ENCODE measurements at places on chromosomes 2 and 18. TPM values are rescaled to one million over a fixed set of nuclear protein-coding genes. Genes with fewer than 3 reads are reported as not detected.

Gene SAG
- total RNA-seq = not detected

Gene CD207
- total RNA-seq = 1.7 TPM

Gene FTCDNL1
- total RNA-seq = 1.2 TPM

- peak overlapping the region; percentile 47 for H3K27ac ChIP-seq
- H3K4me1 ChIP-seq = no peaks in the 10 kb centered on the region
- peak overlapping the region; percentile 37 for H3K4me3 ChIP-seq
- no peaks in the 10 kb centered on the region for H3K27me3 ChIP-seq
- H3K36me3 ChIP-seq = no peaks in the 10 kb centered on the region
Observed at GRCh38 chr2:1373830-1374229, 39.4 kb upstream of the TPO start.

DNA sequence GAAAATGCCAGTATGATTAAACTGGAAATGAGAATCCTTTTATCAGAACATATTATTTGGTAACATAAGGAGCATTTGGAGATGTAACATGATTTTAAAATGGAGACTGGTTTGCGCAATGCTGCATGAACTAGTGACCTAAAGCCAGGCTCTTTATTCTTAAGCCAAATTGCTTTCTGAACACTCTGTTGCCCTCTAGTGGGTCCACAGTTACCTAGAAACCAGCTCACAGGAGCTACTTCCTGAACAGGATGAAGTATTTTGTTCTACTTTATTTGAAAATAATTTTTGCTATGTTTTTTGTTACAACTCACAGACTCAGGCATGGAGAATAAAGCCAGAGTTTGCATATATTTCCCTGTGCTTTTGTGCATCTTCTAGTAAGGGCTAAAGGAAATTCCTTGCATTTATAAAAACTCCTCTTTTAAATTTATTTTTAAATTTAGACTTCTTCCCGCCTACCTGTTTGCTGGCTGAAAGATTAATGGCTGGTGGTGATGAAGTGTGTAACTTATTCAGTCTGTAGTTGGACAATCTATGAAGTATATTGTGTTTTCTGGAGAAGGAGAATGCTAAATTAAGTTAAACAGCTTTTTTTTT lies 146.7 kb downstream of the PARD3B start:
- H3K36me3 ChIP-seq = no peaks in the 10 kb centered on the region
- H3K4me1 ChIP-seq = peaks cover 40% of the 10 kb centered on the region
- H3K4me3 ChIP-seq = no peak overlapping the region
- no peak overlapping the region for H3K27ac ChIP-seq
- no peak for DNase-seq

DNA sequence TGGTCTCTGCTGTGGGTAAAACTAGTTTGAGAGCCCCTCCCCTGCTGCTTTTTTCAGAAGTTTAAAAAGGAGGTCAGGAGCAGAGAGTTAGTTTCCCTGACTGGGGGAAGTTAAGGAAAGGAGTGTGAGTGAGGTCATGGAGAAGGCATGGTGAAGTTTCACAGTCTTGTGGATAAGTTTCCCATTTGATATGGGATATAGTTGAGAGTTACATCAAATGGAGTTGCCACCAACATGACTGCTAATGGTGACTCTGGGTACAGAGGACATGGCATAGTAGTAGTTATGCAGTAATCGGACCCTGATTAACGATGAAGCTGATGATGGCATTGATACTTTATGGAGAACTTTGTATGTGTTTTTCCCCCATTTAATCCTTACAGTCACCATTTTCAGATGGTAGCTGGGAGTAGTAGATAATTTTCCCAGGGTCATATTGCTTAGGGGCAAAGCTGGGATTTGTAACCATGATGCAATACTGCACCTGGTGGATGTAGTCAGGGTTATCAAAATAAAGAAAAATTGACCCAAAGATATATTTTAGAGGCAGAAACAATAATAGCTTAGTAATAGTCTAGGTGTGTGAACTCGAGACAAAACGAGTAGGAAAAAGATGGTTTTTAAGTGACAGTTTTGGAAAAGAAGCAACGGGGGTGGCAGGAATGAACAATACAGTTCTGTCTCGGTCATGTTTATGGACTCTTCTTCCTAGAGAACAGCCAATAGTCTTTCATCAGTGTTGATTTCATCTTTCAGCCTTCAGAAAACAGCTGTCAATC lies 74.6 kb downstream of the FMNL2 start:
- no peak overlapping the region for H3K4me3 ChIP-seq
- no peaks in the 10 kb centered on the region for H3K36me3 ChIP-seq
- H3K27me3 ChIP-seq = no peaks in the 10 kb centered on the region
- H3K4me1 ChIP-seq = peaks cover 47% of the 10 kb centered on the region
- H3K27ac ChIP-seq = no peak overlapping the region

GRCh38 chr2:3769766-3770165 lies 66.4 kb downstream of the DCDC2C start:
- H3K27ac ChIP-seq = no peak overlapping the region
- no peak for DNase-seq
- H3K27me3 ChIP-seq = no peaks in the 10 kb centered on the region
- H3K4me1 ChIP-seq = no peaks in the 10 kb centered on the region
- no peak overlapping the region for H3K4me3 ChIP-seq
- H3K36me3 ChIP-seq = no peaks in the 10 kb centered on the region

GRCh38 chr2:112891385-112891831 lies 19.6 kb upstream of the IL37 start:
- DNase-seq = peak; percentile 60
- no peaks in the 10 kb centered on the region for H3K36me3 ChIP-seq
- H3K27me3 ChIP-seq = no peaks in the 10 kb centered on the region
- H3K27ac ChIP-seq = no peak overlapping the region

- no peak for DNase-seq
- no peaks in the 10 kb centered on the region for H3K4me1 ChIP-seq
- no peak overlapping the region for H3K4me3 ChIP-seq
- no peak overlapping the region for H3K27ac ChIP-seq
- no peaks in the 10 kb centered on the region for H3K36me3 ChIP-seq
Observed at GRCh38 chr2:70816726-70817125, 3.7 kb downstream of the CLEC4F start.

DNA sequence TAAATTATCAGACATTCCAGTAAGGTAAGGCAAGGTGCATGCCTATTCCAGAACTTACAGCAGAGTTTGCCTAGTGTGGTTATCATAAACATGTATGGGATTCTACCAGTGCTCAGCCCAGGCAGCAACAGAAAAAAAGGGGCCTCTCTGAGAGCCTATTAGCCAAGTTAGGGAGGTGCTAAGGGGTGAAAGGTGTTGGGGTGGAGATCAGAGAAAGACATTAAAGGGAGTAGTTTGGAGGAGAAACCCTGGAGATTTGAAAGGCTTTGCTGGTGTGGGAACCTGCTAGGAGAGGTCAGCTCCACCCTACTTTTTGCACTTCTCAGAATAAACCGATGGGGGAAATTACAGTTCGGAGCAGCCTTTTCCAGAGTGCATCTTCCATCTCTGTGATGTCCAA lies 2.9 kb downstream of the ARPC2 start:
- no peak overlapping the region for H3K4me3 ChIP-seq
- DNase-seq = no peak
- no peaks in the 10 kb centered on the region for H3K27me3 ChIP-seq
- H3K27ac ChIP-seq = no peak overlapping the region
- peaks cover 10% of the 10 kb centered on the region for H3K36me3 ChIP-seq
- peaks cover 78% of the 10 kb centered on the region for H3K4me1 ChIP-seq

- no peaks in the 10 kb centered on the region for H3K36me3 ChIP-seq
- no peaks in the 10 kb centered on the region for H3K4me1 ChIP-seq
- H3K4me3 ChIP-seq = no peak overlapping the region
- no peak overlapping the region for H3K27ac ChIP-seq
- no peak for DNase-seq
- no peaks in the 10 kb centered on the region for H3K27me3 ChIP-seq
Observed at GRCh38 chr2:6080932-6081753, 389.0 kb downstream of the SOX11 start.

DNA sequence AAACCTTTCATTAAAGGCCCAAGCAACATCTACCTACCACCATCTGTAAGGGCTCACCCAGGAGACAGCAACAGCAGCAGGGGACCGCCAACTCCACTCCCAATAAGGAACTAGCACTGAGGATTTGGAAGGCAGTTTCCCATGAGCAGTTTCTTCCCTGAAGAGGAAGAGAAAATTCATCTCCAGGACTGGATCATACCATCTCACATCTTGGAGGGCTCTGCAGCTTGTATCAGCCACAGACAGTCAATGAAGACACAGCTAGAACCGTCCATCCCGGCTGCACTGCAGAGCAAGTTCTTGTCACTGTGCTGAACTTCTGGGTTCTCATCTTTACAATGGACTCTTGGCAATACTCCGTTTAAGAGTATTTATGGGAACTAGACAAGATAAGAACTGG lies 2.8 kb upstream of the GYPC start:
- peak; percentile 86 for DNase-seq
- no peaks in the 10 kb centered on the region for H3K27me3 ChIP-seq
- H3K4me3 ChIP-seq = no peak overlapping the region
- H3K4me1 ChIP-seq = peaks cover 27% of the 10 kb centered on the region

- no peak overlapping the region for H3K27ac ChIP-seq
- H3K27me3 ChIP-seq = no peaks in the 10 kb centered on the region
- H3K4me1 ChIP-seq = no peaks in the 10 kb centered on the region
- H3K36me3 ChIP-seq = no peaks in the 10 kb centered on the region
- H3K4me3 ChIP-seq = no peak overlapping the region
Observed at GRCh38 chr2:220293966-220294365, 666.5 kb downstream of the SLC4A3 start.

GRCh38 chr2:57396355-57397098 lies 650.1 kb upstream of the VRK2 start:
- no peaks in the 10 kb centered on the region for H3K4me1 ChIP-seq
- H3K36me3 ChIP-seq = no peaks in the 10 kb centered on the region
- no peak overlapping the region for H3K4me3 ChIP-seq

GRCh38 chr2:233556881-233557736 lies 9.5 kb downstream of the USP40 start:
- no peaks in the 10 kb centered on the region for H3K27me3 ChIP-seq
- peaks cover 35% of the 10 kb centered on the region for H3K36me3 ChIP-seq
- DNase-seq = no peak
- H3K4me1 ChIP-seq = no peaks in the 10 kb centered on the region
- no peak overlapping the region for H3K4me3 ChIP-seq

DNA sequence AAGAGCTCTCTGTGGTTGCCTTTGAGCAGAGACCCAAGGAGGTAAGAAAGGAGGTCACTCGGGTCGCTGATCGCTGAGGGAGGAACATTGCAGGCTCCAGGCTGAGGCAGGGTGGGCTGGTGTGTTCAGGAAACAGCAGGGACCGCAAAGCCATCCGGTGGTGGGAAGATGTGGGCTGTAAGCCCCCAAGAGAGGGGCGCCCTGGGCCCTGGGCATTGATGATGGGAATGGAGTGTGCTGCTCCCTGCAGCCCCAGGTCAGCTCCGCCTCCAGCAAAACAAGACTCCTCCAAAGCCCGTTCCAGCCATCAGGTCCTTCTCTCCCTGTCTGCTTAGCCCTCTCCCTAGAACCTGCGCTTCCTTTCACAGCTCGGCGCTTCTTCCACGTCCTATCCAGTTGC lies 229.7 kb downstream of the KLHL29 start:
- peaks cover 23% of the 10 kb centered on the region for H3K4me1 ChIP-seq
- no peak for DNase-seq

GRCh38 chr2:134737671-134738070 lies 18.9 kb upstream of the TMEM163 start:
- H3K4me1 ChIP-seq = no peaks in the 10 kb centered on the region
- no peaks in the 10 kb centered on the region for H3K36me3 ChIP-seq
- H3K27ac ChIP-seq = no peak overlapping the region
- peak; percentile 70 for DNase-seq

- no peak overlapping the region for H3K4me3 ChIP-seq
- H3K4me1 ChIP-seq = no peaks in the 10 kb centered on the region
- H3K27me3 ChIP-seq = no peaks in the 10 kb centered on the region
- H3K27ac ChIP-seq = no peak overlapping the region
- no peak for DNase-seq
Observed at GRCh38 chr18:1102848-1103247, 198.2 kb downstream of the ADCYAP1 start.

DNA sequence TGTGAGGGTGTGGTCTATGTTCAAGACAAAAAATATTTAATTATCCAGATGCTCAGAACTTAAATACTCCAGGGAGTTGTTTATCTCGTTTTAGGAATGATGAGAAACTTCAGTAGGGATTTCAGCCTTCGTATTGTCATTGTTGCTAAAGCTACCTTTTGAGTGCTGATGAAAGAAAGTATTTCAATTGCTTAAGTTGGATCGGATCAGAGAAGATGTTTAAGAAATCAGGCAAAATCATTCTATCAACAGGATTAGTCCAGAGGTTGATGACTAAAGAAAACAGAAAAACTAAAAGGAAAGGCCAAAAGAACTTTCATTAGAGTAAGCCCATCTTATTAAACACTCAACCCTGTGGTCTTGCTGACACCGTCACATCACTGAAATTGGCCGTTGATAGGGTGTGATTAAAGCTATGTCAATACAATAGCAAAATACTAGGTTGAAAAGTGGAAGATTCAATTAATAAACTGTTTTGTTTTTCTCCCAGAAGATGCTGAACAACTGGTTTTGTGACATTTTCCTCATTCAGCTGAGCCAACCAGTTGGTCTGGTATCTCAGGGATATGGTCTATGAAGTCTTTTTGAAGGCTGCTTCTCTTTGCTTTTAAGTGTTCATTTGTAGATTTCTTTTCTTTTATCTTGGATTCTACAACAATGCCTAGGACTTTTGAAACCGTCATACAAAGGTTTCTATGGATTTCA lies 551.7 kb downstream of the SLC4A3 start:
- H3K36me3 ChIP-seq = no peaks in the 10 kb centered on the region
- H3K27ac ChIP-seq = no peak overlapping the region
- DNase-seq = no peak
- H3K4me3 ChIP-seq = no peak overlapping the region
- H3K27me3 ChIP-seq = no peaks in the 10 kb centered on the region

- no peak overlapping the region for H3K4me3 ChIP-seq
- no peak overlapping the region for H3K27ac ChIP-seq
- no peaks in the 10 kb centered on the region for H3K27me3 ChIP-seq
- H3K36me3 ChIP-seq = peaks cover 43% of the 10 kb centered on the region
- DNase-seq = no peak
Observed at GRCh38 chr2:20040489-20041172, 10.8 kb downstream of the LAPTM4A start.

DNA sequence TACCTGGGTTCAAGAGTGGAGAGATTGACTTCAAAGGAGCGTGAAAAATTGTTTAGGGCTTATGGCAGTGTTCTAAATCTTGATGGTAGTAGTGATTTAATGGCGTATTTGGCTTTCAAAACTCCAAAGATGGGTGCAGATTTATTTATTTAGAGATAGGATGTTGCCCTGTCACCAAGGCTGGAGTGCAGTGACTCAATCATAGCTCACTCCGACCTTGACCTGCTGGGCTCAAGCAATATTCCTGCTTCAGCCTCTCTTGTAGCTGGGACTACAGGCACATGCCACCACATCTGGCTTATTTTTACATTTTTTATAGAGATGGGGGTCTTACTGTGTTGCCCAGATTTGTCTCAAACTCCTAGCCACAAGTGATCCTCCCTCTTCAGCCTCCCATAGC lies 52.5 kb downstream of the FAM117B start:
- DNase-seq = no peak
- H3K36me3 ChIP-seq = no peaks in the 10 kb centered on the region
- H3K4me3 ChIP-seq = no peak overlapping the region
- H3K4me1 ChIP-seq = no peaks in the 10 kb centered on the region
